ENCODE measurements at places on chromosomes 3 and 15. TPM values are rescaled to one million over a fixed set of nuclear protein-coding genes. Genes with fewer than 3 reads are reported as not detected.

The PDE12 gene
- 26.8 TPM for total RNA-seq

The CCR5 gene
- 21.6 TPM for total RNA-seq

The EFL1 gene
- 31.6 TPM for total RNA-seq

The SGO1 gene
- 42.4 TPM for total RNA-seq

The SLC6A1 gene
- total RNA-seq = not detected

The DUOXA1 gene
- not detected for total RNA-seq

The TMEM212 gene
- not detected for total RNA-seq

The SYNM gene
- total RNA-seq = 0.12 TPM

The REC114 gene
- total RNA-seq = not detected

The ANKDD1A gene
- total RNA-seq = 1.1 TPM

GRCh38 chr3:458653-459310, 262.2 kb downstream of the CHL1 start:
- no peak for DNase-seq

- DNase-seq = no peak
These were observed 111.2 kb downstream of the LSM3 start for GRCh38 chr3:14289590-14290461.

DNA sequence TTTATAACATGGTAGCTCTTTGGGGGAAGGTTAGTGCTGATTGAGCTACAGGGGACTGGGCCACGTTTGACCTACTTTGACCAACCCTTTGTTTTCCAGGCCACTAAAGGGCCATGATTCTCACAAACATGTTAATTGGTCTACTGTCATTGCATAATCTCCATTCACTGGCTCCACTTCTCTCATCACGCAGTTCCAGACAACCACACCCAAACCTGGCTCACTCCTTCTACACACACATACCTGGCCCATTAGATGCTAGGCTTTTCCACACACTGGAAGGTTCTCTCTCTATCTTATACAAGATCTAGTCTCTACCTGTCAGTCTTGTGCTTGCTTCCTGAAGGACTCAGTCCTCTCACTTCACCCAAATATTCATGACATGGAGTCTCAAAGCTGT, 15.9 kb downstream of the TGM5 start:
- no peak for DNase-seq

DNA sequence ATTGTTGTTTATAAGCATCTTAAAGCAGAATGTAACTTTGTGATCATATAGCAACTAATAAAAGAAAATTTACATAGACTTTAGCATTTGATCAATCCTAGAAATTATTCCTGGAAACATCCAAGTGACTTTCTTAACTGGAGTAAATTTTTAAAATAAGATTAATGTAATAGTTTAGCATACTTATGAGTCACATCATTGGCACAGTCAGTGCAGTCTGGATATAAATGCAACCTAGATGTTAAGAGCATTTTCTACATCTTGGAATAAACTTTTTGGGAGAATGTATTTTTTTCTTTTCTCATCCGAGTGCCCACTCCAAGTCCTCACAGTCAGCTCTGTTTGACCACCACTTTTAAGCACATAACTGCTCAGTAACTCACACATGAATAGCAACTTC, 324.6 kb upstream of the PLSCR5 start:
- DNase-seq = no peak

GRCh38 chr15:99682455-99682854, 50.8 kb downstream of the LYSMD4 start:
- no peak for DNase-seq

- DNase-seq = no peak
These were observed 215.7 kb upstream of the THBS1 start for GRCh38 chr15:39365161-39365560.

DNA sequence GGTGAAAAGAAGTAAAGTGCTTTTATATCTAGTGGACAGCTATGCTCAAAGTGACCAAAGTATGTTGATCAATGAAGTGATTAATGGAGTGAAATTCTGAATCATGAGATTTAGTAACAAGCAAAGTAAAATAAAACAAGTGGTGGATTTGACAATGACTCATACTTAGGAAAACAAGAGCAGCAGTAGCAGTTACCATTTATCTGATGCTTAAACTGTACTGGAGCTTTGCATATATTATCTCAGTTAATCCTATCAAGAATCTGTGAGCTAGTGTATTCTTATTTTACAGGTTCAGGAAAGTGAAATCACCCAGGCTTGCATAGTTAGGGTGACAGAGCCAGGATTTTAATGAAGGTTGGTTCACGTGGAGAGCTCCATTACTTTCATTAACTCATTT, 50.6 kb upstream of the SPATA16 start:
- no peak for DNase-seq

DNA sequence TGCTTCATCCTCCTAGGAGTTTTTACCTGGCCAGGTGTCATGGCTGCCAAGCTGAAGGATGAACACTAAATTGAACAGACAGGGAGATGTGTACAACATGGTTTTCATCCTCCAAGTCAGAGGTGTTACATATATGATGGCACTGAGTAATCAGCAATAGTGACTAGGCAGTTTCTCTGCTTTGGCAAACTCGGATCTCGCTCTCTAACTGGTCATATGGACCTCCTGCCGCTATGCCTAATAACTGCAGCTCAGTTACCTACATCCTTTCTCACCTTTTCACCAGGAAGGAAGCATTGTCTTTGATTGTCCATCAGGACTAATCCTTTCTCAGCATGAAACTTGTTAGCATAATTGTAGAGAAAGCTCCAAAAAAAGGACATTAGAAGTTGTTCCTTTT, 175.9 kb upstream of the PLSCR5 start:
- no peak for DNase-seq

DNA sequence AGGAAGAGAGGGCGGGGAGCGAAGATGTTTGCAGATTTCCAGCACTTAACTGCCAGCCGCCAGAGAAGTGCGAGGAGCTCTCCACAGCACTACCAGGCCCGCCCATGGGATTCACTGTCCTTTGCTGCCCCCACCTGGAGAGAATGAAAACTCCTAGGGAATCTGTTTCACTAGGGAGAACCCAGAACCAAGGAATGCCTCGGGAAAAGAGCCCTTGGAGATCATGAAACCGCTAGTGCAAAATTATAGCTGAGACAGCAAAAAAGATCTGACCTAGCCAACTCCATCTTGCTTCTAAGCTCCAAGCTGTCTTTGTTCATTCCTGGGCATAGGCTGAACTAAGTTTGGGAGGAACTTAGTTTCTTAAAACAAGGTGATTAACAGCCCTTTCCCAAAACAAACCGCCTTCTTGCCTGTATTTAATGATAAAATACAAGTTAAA, 82.6 kb upstream of the GCNT3 start:
- DNase-seq = peak; percentile 82
